Stimulated activated CD4-positive, alpha-beta T cell treated with anti-CD3 and anti-CD28 coated beads, TNF-alpha, amount 100 ng/mL, for 1 hour (primary cell): ENCODE measurements at places on chromosomes 6 and 20.

- no peak for DNase-seq
These were observed 44.0 kb downstream of the B4GALT5 start for GRCh38 chr20:49669601-49670189.

- no peak for DNase-seq
These were observed 59.6 kb upstream of the ZFP64 start for GRCh38 chr20:52251136-52251700.

- DNase-seq: no peak
These were observed 41.3 kb downstream of the SYNJ2 start for GRCh38 chr6:158022749-158023596.

DNA sequence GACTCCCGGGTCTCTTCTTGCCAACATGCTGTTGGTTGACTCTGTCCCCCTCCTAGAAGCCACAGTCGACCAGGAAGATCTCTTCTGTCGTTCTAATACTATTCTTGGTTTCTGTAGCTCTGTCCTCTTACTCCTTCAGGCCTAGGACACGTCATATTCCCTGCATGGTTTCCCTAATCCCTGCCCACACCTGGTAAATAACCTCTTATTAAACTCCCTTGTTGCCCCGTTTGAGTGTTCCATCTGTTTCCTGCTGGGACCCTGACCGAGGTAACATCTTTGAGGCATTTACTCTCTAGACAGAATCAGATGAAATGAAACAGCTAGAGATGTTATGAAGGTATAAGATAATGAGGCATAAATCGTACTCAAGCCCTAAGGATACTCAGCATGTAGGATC lies 68.1 kb downstream of the PLCB4 start:
- no peak for DNase-seq

GRCh38 chr6:40500227-40500626 lies 86.9 kb downstream of the LRFN2 start:
- DNase-seq: no peak

- DNase-seq: no peak
These were observed 157.8 kb downstream of the SASH1 start for GRCh38 chr6:148500402-148500801.

- no peak for DNase-seq
These were observed 307.9 kb upstream of the SLC35B3 start for GRCh38 chr6:8743170-8743745.

DNA sequence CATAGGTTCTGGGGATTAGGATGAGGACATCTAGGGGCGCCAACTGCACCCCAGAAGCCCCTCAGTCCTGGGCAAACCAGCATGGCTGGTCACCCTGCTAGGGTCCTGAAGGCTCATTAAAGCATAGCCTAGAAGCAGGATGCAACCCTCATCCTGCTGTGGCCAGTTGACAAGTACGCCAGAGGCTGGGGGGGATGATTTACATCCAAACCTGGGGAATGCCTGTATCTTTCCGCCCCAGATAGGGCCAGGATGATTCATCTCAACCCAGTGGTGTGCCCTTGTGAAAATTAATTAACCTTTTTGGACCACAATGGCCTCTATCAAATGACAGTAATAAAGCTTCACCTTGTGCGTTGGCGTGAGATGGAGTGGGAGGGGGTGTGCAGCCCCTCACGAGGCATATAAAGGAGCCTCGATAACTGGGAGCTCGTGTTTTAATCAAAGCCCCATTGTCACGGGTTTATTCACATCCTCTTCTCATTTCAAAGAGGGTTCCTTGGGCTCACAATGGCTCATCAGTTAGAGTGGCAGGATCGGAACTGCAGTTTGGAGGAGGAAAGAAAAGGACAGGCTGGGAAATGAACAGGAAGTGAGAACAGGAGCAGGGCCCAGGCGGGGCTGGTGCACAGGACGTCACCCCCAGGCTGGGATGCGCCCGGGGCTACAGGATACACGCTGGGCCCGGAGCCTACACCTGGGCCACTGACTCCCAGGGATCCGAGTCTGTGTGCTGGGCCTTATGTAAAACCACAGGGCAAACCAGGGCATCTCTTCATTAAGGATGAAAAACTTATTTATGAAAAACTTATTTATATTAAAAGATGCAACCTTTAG lies 121.8 kb upstream of the PHACTR3 start:
- DNase-seq: no peak

DNA sequence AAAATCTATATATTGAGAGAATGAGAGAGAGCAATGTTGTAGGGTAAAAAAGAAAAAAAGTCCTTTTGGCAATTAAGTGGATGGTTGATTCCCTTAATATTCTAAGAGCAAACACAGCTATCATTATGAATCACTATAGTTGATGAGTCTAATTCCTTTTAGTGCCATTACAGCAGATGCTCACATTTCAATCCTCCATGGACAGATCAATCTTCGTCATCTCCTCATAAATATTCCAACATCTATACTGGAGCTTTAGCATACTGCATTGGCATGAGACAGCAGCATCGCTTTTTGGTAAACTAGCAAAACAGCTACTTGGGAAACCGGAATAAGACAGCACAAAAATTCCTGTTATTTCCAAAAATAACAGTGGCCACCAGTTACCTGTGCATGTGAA lies 796.7 kb downstream of the QKI start:
- DNase-seq: no peak

DNA sequence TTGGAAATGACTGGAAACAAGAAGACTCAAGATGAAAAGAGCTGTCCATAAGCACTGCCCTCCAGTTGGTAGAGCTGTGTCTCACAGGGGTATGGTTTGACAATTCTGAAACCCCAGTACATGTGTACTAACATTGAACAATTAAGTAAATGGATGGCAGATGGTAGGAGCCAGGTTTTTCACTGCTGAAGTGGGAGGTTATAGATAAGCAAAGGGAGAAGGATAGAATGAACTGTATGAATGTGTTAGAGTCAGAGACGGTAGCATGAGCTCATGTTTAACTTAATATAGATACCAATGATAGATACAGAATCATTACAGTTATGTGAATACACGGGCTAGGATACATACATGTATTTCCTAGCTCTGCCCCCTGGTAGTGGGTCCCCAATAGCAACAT lies 95.0 kb upstream of the SIRPA start:
- DNase-seq: no peak

DNA sequence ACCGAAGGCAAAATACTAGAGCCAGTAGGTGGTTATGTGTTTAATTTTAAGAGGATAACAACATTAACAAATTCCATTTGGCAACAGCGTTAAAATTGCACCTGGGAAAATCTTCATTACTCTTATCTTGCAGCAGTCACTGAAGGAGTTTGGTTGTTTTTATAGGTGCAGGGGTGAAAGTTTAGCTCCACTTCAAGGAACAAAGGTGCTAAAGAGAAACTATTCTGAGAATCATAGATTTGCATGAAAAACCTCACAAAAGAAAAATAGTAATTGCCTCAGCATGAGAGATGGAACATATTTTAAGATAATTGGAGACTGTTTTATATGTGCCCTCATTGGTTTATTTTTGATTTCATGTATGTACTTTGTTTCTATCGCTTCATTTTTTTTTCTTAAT lies 444.4 kb downstream of the UTRN start:
- no peak for DNase-seq

DNA sequence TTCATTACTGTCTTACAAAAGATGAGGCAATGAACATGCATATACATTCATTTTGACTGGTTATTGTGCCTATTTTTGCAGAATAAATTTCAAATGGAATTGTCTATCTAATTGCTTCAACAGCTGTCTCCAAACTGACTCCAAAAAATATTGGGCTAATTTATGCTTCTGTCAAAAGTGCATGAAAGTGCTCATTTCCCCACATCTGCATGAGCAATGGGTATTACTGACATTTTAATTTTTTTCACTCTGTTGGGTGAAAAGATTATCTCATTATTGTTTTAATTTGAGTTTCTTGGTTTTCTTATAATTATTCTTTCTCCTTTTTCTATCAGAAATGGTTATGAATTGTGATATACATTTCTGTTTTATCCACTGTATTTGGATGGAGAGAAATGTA lies 404.2 kb downstream of the QKI start:
- DNase-seq: no peak

DNA sequence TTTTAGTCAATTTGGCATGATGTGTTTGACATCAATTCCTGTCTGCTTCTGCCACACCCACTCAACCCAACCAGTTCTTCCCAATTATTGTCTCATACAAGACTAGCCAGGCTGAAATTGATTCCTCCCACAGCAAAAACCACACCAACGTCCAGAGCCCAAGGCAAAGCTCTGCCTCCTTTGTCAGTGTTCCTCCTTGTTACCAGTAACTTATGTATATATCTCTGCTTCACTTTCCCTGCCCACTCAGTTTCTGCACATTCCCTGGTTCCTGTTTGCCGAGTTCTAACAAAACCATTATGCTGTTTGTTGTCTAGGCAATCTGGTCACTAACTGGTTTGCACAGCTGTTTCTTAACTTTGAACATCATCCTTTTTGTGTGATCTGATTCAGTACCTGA lies 547.9 kb upstream of the PTCHD4 start:
- DNase-seq: no peak

- no peak for DNase-seq
These were observed 83.9 kb downstream of the CD109 start for GRCh38 chr6:73779943-73780342.

DNA sequence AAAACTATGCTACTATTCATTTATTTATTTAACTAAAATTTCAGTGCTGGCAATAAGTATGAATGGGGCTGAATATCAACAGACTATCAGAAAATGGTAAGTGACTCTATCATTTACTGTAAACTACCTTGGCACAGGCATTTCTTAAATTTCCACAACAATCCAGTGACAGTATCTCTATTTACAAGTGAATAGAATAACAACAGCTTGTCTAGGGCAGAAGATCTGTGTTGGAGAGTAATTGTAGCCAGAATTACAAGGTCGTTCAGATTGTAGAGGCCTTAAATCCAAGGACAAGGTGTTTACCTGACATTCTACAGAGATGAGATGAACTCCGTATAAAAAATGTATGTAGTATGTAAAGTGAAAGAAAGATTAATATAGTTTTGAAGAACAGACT lies 193.8 kb upstream of the SIM1 start:
- DNase-seq: no peak

GRCh38 chr20:6533761-6534479 lies 233.6 kb upstream of the BMP2 start:
- no peak for DNase-seq

- DNase-seq: no peak
These were observed 89.1 kb upstream of the PHACTR3 start for GRCh38 chr20:59515013-59515905.

GRCh38 chr20:60903325-60903971 lies 348.6 kb upstream of the CDH4 start:
- DNase-seq: no peak

- no peak for DNase-seq
These were observed 50.3 kb downstream of the MYB start for GRCh38 chr6:135231469-135231844.

- DNase-seq: peak; percentile 63
These were observed 942 bp downstream of the HLA-E start for GRCh38 chr6:30490026-30490876.

- no peak for DNase-seq
These were observed 128.5 kb downstream of the BCAS1 start for GRCh38 chr20:53941680-53942471.

DNA sequence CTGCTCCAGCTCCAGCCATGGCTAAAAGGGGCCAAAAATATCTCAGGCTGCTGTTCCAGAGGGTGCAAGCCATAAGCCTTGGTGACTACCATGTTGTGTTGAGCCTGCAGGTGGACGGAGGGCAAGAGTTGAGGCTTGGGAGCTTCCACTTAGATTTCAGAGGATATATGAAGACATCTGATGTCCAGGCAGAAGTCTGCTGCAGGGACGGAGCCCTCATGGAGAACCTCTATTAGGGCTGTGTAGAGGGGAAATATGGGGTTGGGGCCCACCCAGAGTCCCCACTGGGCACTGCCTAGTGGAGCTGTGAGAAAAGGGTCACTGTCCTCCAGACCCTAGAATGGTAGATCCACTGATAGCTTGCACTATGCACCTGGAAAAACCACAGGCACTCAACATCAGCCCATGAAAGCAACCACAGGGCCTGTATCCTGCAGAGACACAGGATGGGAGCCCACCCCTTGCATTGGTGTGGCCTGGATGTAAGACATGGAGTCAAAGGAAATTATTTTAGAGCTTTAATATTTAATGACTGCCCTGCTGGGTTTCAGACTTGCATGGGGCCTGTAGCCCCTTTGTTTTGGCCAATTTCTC lies 70.5 kb downstream of the NINL start:
- no peak for DNase-seq

GRCh38 chr20:3658716-3659491 lies 4.3 kb downstream of the GFRA4 start:
- no peak for DNase-seq

DNA sequence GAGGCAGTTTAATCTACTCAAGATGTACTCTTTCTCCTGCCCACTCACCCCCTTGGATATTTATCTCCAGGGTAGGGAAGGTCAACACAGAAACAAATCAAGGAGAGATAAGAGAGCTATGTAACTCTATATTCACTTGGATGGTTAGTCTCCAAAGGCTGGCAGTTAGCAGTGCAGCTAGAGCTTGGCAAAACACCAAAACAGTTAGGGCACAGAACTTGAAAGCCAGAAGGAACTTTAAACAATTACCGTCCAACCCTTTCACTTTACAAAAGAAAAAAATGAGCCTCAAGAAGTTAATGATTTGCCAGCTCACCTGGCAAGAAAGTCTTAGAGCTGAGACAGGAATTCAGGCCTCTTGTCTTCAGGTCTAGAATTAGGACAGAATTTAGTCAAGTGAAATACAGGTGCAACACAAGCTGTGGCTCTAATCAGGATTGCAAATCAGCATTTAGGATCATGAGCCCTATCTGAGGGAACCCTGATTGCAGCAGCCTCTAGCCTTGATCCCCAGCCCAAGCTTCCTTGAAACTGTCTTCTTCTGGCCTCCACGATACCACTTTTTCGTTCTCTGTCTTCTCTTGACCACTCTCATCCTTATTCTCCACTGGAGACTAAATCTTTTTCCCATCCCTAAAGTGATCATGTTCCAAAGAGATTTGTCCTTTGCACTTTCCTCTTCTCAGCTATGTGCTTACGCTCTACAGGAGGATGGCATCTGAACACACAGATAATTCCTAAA lies 14.9 kb downstream of the NEDD9 start:
- DNase-seq: no peak

- DNase-seq: no peak
These were observed 235.7 kb downstream of the MYLK4 start for GRCh38 chr6:2514965-2515543.

DNA sequence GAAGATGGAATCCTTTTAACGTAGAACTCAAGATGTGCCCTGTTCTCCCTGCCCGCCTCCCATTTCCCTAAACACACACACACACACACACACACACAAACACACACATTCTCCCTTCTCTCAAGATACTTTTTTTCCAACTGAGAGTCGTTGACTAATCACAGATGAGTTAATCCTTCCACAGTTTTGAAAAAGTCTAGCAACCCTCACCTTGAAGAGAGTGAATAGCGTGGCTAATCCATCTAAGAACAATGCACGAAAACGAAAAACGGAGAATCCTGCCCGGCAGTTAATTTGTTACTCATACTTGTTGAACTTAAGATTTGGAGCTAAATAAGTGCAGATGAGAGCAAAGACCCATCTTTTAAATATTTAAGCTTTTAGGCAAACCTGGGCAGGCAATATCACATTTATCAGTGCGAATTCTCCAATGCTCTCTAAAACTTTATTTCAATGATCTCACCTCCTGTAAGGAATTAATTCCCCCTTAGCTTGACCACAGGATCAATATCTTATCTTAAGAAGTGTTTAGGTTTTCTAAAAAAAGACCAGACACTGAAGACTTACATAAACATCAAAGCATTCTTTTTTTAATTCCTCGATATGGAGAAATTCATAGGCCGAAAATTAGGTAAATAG lies 1.1 kb downstream of the AGPAT4 start:
- DNase-seq: no peak
